ENCODE measurements at places on chromosomes 2 and 18.
A peak's percentile ranks its signal among the peaks of the same experiment; 100 is the strongest.

- no peaks in the 10 kb centered on the region for H3K4me1 ChIP-seq
These were observed 223.4 kb downstream of the CCDC102B start for GRCh38 chr18:69021211-69021805.

GRCh38 chr2:25374827-25375226 lies 33.1 kb upstream of the DNMT3A start:
- H3K27me3 ChIP-seq = no peaks in the 10 kb centered on the region
- H3K4me1 ChIP-seq = peaks cover 29% of the 10 kb centered on the region
- H3K36me3 ChIP-seq = no peaks in the 10 kb centered on the region
- no peak overlapping the region for H3K27ac ChIP-seq
- DNase-seq = no peak

GRCh38 chr2:102193074-102193473 lies 6.3 kb downstream of the IL1RL2 start:
- peaks cover 18% of the 10 kb centered on the region for H3K27me3 ChIP-seq
- H3K27ac ChIP-seq = no peak overlapping the region
- H3K4me1 ChIP-seq = peaks cover 6% of the 10 kb centered on the region

- H3K27me3 ChIP-seq = no peaks in the 10 kb centered on the region
- peaks cover 19% of the 10 kb centered on the region for H3K4me1 ChIP-seq
- no peak overlapping the region for H3K4me3 ChIP-seq
These were observed 81.2 kb downstream of the GATA6 start for GRCh38 chr18:22250591-22250996.

DNA sequence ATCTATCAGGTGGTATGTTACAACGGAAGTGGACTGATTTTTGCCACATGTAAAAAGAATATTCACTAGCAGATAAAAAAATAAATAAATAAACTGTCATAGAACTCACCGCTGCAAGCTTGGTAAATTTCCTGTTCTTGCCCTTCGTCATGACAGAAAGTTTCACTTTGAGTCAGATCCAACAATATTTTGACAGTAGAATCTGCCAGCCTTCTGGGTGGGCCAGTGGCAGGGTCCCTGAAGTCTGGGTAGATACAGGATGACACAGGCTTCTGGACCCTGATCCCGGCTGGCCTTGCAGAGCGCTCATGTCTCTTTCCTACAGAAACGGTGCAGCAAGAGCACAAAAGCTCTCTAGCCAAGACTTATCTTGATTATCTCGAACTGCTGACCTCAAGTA lies 97.8 kb upstream of the PMAIP1 start:
- H3K4me1 ChIP-seq = peaks cover 11% of the 10 kb centered on the region
- H3K4me3 ChIP-seq = peak overlapping the region; percentile 46
- peak overlapping the region; percentile 83 for H3K27ac ChIP-seq
- DNase-seq = no peak
- peaks cover 2% of the 10 kb centered on the region for H3K36me3 ChIP-seq
- no peaks in the 10 kb centered on the region for H3K27me3 ChIP-seq

GRCh38 chr2:70658476-70658875 lies 104.8 kb upstream of the TGFA start:
- H3K36me3 ChIP-seq = peaks cover 1% of the 10 kb centered on the region
- H3K4me3 ChIP-seq = no peak overlapping the region
- no peak overlapping the region for H3K27ac ChIP-seq
- no peaks in the 10 kb centered on the region for H3K4me1 ChIP-seq
- DNase-seq = no peak

DNA sequence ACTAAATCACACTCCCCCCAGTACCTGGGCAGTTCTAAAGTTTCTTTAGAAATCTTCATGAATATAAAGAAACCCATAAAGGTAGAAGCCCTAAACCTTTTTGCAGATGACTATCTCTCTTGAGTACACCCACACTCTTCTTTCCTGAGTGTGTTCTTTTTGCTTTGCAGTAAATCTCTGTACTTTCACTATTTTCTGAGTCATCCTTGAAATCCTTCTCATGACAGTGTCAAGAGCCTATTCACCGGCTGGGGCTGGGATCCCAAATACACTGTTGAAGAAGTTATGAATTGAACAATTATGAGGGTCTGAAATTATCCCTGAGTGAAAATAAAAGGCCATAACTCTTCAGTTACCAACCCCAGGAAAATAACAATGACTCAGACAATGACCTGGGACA lies 133.9 kb upstream of the CCDC195 start:
- no peak overlapping the region for H3K27ac ChIP-seq
- H3K36me3 ChIP-seq = peaks cover 66% of the 10 kb centered on the region
- no peak overlapping the region for H3K4me3 ChIP-seq
- no peaks in the 10 kb centered on the region for H3K4me1 ChIP-seq

DNA sequence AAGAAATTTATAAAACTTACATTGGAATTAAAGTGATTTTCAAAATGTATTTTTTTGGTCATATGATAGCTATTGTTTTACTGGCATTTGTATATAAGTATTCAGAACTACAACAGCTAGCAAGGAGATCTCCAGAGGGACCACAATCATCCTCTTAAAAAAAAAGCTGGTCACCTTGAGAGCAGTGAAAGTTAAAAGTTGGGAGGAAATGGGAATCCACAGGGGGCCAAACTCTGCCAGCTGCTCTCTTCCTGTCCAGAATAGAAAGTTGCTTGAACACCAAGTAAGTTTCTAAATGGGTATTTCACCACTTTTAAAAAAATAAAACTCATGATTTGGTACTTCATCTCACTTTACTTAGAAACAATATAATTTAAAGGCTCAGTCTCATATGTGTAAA lies 1025.1 kb downstream of the LRP1B start:
- H3K27ac ChIP-seq = no peak overlapping the region
- no peaks in the 10 kb centered on the region for H3K4me1 ChIP-seq
- H3K36me3 ChIP-seq = no peaks in the 10 kb centered on the region
- no peak overlapping the region for H3K4me3 ChIP-seq
- DNase-seq = no peak

- H3K27ac ChIP-seq = peak overlapping the region; percentile 94
- H3K4me3 ChIP-seq = peak overlapping the region; percentile 80
- no peak for DNase-seq
- peaks cover 97% of the 10 kb centered on the region for H3K4me1 ChIP-seq
- H3K27me3 ChIP-seq = no peaks in the 10 kb centered on the region
These were observed 44.1 kb downstream of the NCK2 start for GRCh38 chr2:105788670-105789290.

- H3K4me1 ChIP-seq = peaks cover 19% of the 10 kb centered on the region
- H3K4me3 ChIP-seq = no peak overlapping the region
- no peaks in the 10 kb centered on the region for H3K27me3 ChIP-seq
- H3K27ac ChIP-seq = no peak overlapping the region
These were observed 82.0 kb downstream of the ZNF407 start for GRCh38 chr18:74679679-74680076.

GRCh38 chr2:199740111-199740428 lies 110.9 kb downstream of the FTCDNL1 start:
- peaks cover 46% of the 10 kb centered on the region for H3K27me3 ChIP-seq
- peaks cover 12% of the 10 kb centered on the region for H3K4me1 ChIP-seq
- no peaks in the 10 kb centered on the region for H3K36me3 ChIP-seq
- H3K27ac ChIP-seq = no peak overlapping the region

DNA sequence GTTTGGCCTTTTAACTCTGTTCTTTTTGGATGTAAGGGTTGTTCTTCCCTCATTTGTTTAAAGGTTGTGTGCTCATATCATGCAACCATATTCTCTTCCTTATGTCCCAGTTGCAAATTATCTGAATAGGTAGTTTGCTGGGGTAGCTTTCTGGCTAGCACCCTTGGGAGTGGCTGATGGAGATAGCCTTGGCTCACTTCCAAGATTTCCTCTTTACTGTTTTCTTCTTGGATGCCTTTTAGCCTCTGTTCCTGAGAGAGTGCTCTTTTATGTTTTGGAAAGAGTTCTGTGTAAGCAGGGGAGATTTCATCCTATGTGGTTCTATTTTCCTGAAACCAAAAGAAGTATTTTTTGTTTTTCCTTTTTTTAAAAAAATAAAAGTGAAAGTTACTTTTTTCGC lies 25.4 kb downstream of the USP14 start:
- H3K27me3 ChIP-seq = no peaks in the 10 kb centered on the region
- DNase-seq = no peak
- peaks cover 34% of the 10 kb centered on the region for H3K4me1 ChIP-seq
- H3K4me3 ChIP-seq = no peak overlapping the region
- H3K36me3 ChIP-seq = peaks cover 34% of the 10 kb centered on the region

- peaks cover 56% of the 10 kb centered on the region for H3K4me1 ChIP-seq
- H3K4me3 ChIP-seq = no peak overlapping the region
- DNase-seq = no peak
- no peaks in the 10 kb centered on the region for H3K27me3 ChIP-seq
- H3K36me3 ChIP-seq = peaks cover 19% of the 10 kb centered on the region
These were observed 17.3 kb downstream of the RAB12 start for GRCh38 chr18:8626414-8627106.
